ENCODE measurements at places on chromosomes 16 and 17.

DNA sequence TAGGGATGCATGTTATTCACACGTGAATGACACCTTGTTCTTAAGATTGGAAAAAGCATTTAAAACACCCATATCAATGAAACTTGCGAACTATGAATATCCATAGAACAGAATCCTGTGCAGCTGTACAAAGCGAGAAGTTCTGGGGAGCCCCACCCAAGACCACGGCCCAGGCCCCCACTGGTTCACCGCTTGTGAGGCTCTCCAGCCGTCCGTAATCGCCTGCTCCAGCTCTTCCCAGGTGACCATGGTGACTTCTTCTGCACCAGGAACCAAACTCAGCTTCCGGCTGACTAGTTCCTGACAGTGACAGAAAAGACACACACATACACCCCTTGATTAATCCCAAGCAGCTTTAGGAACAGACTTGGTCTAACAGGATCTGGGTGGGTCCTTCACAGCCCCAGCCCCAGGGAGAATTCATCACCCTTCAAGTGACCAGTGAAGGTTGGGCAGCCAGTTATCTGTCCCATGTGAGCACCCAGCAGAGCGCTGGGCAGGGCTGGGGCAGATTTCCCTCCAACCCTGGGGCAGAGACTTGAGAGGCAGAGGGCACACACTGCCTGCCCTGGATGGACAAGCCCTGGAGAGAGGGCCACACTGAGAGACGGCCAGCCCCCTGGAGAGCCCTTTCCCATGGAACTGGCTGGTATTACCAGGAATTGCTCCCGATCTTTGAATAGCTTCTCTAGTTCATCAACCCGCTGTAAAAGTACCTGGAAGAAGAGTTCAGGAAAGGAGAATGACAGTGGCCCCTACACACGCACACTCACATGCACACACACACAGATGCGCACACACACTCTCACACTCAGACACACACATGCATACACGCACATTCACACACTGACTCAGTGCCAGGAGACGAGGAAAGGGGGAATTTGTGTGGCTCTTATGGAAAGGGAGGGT is 3.6 kb downstream of the QRICH2 start:
- DNase-seq = no peak

- no peak for DNase-seq
These were observed 42.2 kb downstream of the RPTOR start for GRCh38 chr17:80586846-80587228.

- DNase-seq = no peak
These were observed at the start of gene RAB26 for GRCh38 chr16:2147981-2148671. RAB26 (plus strand) TSS chr16:2148625; CDS start chr16:2148784, 159 bp downstream.

GRCh38 chr16:75534560-75535205 is 1.2 kb downstream of the CHST5 start:
- no peak for DNase-seq

DNA sequence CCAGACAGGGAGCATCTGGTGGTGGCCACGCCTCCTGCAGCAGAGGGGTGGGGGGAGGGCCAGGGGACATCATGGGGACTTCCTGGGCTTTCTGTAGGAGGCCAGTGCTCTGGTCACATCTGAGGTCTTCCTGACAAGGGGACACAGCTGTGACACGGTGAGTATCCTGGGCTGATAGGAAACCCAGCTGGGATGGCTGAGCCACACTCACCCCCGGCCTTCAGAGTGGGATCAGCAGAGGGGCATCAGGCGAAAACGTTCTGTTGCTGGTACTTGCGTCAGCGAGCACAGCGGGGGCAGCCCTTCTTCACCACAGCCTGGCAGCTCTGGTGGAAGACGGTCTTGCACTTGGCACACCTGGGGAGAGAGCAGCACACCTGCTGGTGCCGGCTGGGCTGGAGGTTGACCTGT is 122.9 kb upstream of the SMURF2 start:
- no peak for DNase-seq

Data from activated T-helper 1 cell treated with anti-CD3 and anti-CD28 coated beads, Interleukin-2, amount 50 U/mL, for 16 hours (primary cell).